PC-3 (cell line): ENCODE measurements at places on chromosomes 3 and 15. TPM values are rescaled to one million over a fixed set of nuclear protein-coding genes. Genes with fewer than 3 reads are reported as not detected.

DNA sequence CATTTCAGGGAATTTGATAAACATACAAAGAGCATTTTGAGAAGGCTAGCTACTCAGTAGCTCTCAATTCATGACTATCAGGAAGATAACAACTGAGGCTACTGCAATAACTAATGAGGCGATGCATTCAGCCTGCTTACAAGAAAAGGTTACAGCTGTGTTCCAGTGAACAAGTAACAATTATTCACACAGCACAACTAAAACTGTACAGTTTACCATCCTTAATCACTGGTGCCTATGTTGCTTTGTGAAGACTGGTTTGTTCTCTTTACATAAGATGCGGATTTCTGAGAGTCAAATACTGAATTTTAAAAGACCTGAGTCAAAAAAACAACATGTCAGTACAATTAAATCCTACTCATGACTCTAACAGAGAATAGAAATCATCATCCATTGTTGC is 526.3 kb downstream of the OTOL1 start:
- no peak overlapping the region for H3K4me3 ChIP-seq
- H3K4me1 ChIP-seq, result peaks cover 27% of the 10 kb centered on the region
- peak overlapping the region; percentile 35 for H3K27ac ChIP-seq
- no peaks in the 10 kb centered on the region for H3K27me3 ChIP-seq
- H3K36me3 ChIP-seq, result no peaks in the 10 kb centered on the region
- no peak for DNase-seq

- H3K36me3 ChIP-seq, result peaks cover 39% of the 10 kb centered on the region
- H3K27ac ChIP-seq, result peak overlapping the region; percentile 4
- H3K4me1 ChIP-seq, result peaks cover 18% of the 10 kb centered on the region
- H3K27me3 ChIP-seq, result no peaks in the 10 kb centered on the region
- peak; percentile 77 for DNase-seq
Measured at GRCh38 chr3:47113669-47114365, 50.1 kb downstream of the SETD2 start.

GRCh38 chr3:32082721-32083120 is 23.7 kb upstream of the GPD1L start:
- no peak overlapping the region for H3K4me3 ChIP-seq
- H3K4me1 ChIP-seq, result peaks cover 9% of the 10 kb centered on the region
- H3K36me3 ChIP-seq, result no peaks in the 10 kb centered on the region
- H3K27me3 ChIP-seq, result no peaks in the 10 kb centered on the region

GRCh38 chr3:126654571-126655383 is at the start of gene TXNRD3:
TSS of gene TXNRD3 (minus strand) at chr3:126655124.
- DNase-seq, result peak; percentile 69
- H3K27me3 ChIP-seq, result no peaks in the 10 kb centered on the region
- H3K27ac ChIP-seq, result no peak within 1 kb of the TSS
- no peaks in the 10 kb centered on the region for H3K36me3 ChIP-seq

DNA sequence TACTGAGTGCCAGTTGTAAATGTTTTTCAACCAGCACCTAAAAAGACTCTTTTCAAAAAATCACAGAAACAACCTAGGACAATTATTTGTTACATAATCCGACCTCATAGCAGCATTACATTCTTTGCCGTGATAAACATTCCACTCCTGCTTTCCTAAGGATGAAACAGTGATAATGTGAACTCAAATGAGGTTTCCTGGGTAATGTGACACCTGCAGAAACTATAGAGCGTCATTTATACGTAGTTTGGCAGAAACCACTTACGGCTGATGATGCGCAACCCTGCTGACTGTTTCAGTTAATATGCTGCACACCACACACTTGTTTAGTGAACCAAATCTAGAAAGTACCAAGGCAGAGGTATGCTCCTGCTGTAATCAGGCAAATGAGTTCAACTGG is 55.8 kb downstream of the SEMA6D start:
- H3K4me3 ChIP-seq, result no peak overlapping the region
- 0 out of 2 replicates have a peak, but pooled peaks cover 3% of the 10 kb centered on the region for H3K4me1 ChIP-seq
- DNase-seq, result peak; percentile 4
- H3K36me3 ChIP-seq, result no peaks in the 10 kb centered on the region
- no peak overlapping the region for H3K27ac ChIP-seq

ARNT2 gene
- 0.11 and 0.35 TPM in 2 replicates for total RNA-seq

PLSCR4 gene
- 0.69 and 0.84 TPM in 2 replicates for total RNA-seq

GRCh38 chr15:58669108-58669507 is 80.4 kb downstream of the ADAM10 start:
- peaks cover 11% of the 10 kb centered on the region for H3K4me1 ChIP-seq
- no peak overlapping the region for H3K4me3 ChIP-seq
- H3K27me3 ChIP-seq, result no peaks in the 10 kb centered on the region
- no peak for DNase-seq
- no peak overlapping the region for H3K27ac ChIP-seq
- no peaks in the 10 kb centered on the region for H3K36me3 ChIP-seq
